HEK293T (cell line): ENCODE measurements at places on chromosomes 6 and 20.

DNA sequence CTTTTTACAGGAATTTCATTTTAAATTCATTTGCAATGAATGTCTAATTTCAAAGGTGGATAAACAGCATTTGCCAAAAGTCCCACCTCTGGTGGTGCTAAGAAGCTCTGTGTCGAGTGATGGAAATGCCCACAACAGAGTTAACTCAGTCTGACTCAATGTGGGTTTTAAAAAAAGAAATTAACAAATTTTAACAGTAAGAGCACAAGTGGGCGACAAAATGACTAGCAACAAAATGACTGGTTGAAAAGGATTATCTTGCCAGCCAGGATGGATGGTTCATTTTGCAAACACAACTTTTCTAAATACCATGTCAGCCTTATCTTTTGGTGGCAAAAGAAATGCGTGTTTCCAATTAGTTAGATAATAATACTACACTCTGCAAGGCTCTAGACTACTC lies 14.3 kb upstream of the TAGAP start:
- no peak for DNase-seq

- no peak for DNase-seq
Measured at GRCh38 chr6:36131511-36132245, 1.4 kb downstream of the MAPK13 start.

DNA sequence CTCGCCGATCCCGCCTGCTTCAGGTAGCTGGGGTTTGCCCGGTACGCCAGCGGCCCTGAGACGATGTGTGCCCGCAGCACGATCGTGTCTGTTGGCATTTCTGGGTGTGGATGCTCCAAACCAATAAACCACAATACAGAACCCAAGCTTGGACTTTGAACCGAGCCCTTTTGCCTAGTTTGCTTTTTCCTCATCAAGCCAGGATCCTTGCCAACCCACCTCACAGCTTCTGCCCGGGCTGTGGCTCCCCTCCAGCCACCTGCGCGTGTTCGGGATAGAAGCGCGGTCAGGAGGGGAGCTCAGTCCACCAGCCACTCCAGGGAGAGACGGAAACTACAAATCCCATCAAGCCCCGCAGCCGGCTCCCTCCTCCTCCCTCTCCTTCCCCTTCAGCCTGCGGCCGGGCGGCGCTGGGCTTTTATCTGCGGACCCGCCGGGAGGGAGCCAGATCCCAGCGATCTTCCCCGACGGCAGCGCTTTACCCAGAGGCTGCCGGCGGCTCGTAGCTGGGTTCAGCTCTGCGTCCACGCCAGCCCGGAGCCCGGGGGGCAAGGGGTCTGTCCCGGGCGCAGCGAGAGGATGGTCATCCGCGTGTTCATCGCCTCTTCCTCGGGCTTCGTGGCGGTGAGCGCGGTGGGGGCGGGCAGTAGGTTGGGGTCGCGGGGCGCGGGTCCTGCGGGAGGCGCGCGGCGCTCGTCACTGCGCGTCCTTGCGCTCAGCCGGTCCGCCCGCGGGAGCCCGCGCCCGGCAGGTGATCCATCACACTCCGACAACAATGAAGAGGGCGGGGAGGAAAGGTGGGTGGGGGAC lies at the start of gene SH3BGRL2:
Gene SH3BGRL2, plus strand, starts transcription at position 447 of the 810 bp plus-strand sequence. Its CDS starts 133 bp downstream, at position 580.
- DNase-seq, result peak; percentile 84

GRCh38 chr20:45323731-45324130 lies 15.6 kb upstream of the MATN4 start:
- DNase-seq, result no peak

GRCh38 chr20:49787371-49788357 lies 25.0 kb upstream of the SLC9A8 start:
- DNase-seq, result no peak

GRCh38 chr6:27133281-27134227 lies 113.9 kb upstream of the PRSS16 start:
- DNase-seq, result peak; percentile 22

GRCh38 chr20:25380945-25381614 lies 9.6 kb downstream of the ABHD12 start:
- no peak for DNase-seq
